ENCODE measurements at places on chromosomes 1 and 21. TPM values are rescaled to one million over a fixed set of nuclear protein-coding genes. Genes with fewer than 3 reads are reported as not detected.

PDC gene
- not detected for total RNA-seq

GRCh38 chr1:168556647-168557046, 12.8 kb upstream of the XCL2 start:
- no peak for DNase-seq

KIF14 gene
- total RNA-seq: 1.9 TPM

C4BPA gene
- total RNA-seq: 0.67 TPM

OR10J4 gene
- total RNA-seq: not detected

TTC39A gene
- total RNA-seq: 58.3 TPM
